ENCODE measurements at places on chromosomes 3 and 15.

DNA sequence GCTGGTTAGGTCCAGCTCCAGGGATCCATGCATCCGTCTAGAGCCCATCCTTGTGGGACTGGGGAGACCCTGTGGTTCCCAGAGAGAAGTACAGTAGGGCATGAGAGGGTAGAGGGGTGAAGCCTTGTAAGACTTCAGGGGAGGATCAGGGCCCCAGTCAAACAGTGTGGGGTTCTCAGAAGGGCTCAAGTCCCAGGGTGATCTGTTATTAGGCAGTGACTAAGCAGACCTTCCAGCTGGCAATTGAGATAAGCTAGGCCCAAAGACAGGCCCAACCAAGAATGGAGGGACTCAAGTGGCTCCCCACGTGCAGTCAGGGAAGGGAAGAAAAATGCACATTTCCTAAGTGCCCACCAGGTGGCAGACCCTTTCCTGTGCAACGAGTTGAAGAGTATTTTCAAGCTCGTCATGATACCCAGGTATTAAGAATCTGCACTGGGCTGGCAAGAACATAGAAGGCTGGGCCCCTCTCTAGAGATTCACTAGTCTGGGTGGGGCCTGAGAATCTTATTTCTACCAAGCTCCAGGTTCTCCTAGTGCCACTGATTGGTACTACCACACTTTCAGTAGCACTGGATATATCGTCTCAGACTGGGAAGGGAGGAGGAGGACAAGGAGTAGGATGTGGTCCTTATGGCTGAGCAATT is 240.8 kb downstream of the NR1D2 start:
- DNase-seq = peak; percentile 8

GRCh38 chr3:8817486-8817885 is 48.1 kb upstream of the OXTR start:
- DNase-seq = no peak

- no peak for DNase-seq
These were observed 27.2 kb downstream of the SEMA6D start for GRCh38 chr15:47744496-47744895.

DNA sequence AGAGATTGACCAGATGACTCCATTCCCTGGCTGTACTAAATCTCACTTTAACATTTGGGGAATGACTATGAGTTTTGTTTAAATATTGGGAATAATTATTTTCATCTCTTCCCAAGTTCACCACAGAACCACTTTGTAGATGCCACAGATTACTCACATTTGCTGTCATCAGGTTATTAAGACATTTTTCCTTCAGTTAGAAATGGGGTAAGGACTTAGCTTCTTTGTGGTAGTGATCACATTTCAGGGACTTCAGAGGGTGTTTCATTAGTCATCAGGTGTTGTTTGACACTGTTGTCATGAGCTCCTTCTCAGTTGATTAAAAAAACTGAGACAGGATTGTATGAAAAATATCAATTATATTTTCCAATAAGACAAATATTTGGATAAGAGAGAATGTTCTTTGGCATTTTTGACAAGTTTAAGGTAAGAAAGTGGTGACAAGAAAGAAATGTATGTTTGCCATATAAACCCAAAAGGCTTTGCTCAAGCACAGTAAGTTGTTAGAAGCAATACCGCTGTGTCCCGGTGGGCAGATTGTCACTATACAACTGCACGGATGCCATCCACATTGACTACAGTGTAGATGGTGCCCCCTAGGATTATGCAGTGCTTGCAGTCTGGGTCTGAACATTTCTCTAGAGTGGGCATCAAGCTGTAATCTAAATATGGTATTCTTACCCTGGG is 22.3 kb downstream of the FBXL2 start:
- no peak for DNase-seq

DNA sequence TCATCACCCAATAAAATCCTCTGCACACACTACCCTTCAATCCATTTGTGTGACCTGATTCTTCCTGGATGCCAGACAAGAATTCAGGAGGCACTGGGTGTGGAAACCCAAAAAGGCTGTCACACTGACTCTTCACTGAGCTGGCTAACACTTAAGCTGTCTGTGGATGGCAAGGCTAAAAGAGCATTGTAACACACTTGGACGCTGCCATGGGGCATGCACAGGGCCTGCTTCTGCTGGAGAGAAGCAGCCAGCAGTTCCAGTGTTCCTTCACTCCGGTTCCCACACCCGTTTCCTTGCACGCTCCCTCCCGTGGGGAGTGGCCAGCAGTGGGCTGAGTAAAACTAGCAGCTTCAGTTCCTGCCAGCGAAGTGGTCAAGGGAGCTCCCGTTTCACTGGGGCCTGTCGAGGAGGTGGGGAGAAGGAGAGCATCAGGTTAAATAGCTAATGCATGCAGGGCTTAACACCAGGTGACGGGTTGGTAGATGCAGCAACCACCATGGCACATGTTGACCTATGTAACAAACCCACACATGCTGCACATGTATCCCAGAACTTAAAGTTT is 737.1 kb downstream of the FHIT start:
- no peak for DNase-seq

- DNase-seq = peak; percentile 27
These were observed 21.7 kb upstream of the TBC1D21 start for GRCh38 chr15:73851689-73852088.

GRCh38 chr3:175185903-175186302 is 326.8 kb downstream of the NAALADL2 start:
- DNase-seq = no peak

DNA sequence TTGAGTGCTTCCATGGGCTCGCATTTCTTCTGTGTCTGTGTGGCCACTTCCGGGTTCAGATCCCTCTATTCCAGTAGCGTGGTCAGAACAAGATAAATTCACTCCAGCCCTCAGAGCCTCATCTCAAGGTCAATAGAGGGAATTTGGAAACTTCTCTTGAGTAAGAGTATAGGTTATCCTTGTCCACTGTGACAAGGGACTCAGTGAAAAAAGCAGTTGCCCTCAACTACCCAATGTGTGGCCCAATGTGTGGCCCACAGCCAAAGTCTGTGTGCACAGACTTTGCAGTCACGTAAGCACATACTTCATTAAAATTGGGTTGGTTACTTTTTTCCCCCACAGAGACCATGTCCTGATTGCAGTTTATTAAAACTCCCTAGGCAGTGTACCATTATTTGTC is 305.6 kb upstream of the SEMA6D start:
- DNase-seq = no peak

DNA sequence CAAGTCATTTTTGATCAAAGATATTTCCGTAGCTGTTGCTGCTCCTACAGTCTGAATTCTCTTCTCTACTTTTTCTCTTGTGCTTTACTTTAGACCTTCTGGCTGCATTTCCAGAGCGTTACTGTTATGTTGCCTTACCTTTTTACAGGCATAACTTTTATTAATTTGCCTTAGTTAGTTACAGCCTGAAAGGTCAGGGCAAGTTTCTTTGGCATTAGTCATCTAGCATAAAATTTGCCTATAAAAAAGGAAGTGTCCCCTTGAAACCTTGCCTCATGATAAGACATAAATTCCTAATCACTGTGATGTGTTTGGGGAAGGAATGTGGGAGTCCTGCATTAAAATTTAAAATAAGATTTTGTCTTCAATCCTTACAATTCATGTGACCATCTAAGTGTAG is 618.5 kb downstream of the NR2F2 start:
- no peak for DNase-seq

- DNase-seq = no peak
These were observed 4.5 kb downstream of the EIF3J start for GRCh38 chr15:44541282-44541958.

- DNase-seq = no peak
These were observed 41.0 kb downstream of the STARD5 start for GRCh38 chr15:81282911-81283310.

DNA sequence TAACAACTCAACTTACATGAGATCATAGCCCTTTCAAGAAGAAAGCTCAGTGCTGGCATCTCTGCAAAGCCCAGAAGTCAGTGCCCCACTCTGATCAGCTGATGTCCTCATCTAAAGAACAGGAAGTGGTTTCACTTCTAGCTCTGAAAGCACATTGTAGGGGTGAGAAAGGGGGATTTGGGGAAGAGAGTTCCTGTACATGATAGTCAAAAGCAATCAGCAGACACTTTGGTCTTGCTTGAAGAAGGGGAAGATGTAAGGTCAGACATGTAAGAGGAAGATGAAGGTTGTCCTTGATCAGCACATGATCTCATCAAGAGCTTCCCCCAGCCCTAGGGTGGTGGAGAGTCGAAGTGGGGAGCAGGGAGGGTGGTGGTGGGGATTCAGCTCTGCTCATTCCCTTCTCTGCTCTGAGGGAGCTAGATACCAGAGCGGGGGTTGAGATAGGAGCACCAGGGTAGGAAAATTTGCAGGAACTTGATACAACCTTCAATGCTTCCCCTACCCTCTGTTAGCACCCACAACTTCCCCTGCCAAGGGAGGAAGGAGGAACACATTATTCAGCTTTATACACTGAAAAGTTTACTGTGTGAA is 76.4 kb upstream of the ETV5 start:
- DNase-seq = no peak

DNA sequence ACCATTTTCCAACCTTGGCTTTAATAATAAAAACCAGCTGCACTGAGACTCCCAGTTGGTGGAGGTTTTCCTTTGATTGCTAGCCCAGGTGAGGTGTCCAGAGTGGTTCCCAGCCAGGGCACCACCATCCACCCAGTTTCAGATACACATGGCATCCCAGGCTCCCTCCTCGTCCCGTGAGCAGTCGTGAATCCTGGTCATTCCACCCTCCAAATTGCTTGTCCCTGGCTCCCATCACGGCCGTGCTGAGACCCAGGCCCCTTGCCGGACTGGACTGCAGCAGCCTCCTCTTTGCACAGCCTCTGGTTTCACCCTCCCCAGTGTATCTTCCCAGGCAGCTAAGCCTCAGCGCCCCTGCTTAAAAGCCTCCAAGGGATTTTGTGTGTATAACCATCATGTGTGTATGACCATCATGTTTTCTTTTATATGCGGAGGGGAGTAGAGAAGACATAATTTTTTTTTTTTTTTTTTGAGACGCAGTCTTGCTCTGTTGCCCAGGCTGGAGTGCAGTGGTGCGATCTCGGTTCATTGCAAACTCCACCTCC is 106.3 kb downstream of the ETFA start:
- DNase-seq = no peak

DNA sequence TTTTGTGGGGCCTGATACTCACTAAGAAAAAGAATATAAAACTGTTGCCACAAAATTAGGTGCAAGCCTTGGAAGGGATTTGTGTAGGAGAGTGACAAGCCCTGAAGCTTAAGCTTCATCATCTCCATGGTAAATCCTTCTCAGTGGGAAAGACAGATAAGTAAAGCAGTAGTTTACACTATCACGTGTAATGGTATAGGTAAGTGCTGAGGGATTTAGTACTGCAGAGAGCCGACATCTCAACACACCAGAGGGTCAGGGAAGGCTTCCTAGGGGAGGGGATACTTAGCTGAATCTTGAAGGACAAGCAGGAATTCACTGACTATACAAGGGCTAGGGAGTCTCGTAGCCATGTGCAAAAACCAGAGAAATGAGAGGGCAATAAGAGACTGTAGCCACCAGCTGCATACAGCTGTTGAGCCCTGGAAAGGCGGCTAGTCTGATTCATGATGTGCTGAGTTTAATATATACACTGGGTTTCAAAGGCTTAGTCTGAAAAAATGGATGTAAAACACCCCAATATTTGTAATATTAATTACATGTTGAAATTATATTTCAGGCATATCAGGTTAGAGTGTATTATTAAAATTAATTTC is 11.1 kb downstream of the SLC24A1 start:
- no peak for DNase-seq

DNA sequence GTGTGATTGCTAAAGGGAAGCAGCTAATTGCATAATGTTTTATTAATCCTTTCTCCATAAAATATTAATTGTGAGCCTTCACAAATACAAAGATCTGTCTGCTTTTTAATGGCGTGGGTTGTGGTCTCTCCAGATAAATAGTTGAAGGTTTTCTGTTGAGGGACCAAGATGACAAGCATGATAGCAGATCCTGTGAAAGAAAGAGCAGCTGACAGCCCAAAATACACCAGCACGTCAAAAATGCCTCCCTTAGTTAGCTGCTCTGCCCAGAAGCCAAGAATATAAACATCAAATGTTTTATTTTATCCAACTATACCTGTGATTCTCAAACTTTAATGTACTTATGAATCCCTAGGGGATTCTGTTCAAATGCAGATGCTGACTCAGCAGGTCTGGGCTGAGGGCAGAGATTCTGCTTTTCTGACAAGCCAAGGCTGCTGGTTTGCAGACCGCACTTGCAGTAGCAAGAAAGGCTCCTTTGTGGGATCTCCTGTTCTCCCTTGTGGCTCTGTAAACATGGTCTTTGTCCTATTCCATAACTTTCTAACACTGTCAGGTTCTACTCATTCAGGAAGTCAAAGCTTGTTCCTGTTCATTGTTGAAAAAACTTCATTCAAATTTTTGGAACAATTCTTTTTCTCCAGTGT is 119.1 kb upstream of the SLC25A36 start:
- DNase-seq = no peak

GRCh38 chr15:73078722-73079121 is 26.5 kb downstream of the NEO1 start:
- DNase-seq = no peak

DNA sequence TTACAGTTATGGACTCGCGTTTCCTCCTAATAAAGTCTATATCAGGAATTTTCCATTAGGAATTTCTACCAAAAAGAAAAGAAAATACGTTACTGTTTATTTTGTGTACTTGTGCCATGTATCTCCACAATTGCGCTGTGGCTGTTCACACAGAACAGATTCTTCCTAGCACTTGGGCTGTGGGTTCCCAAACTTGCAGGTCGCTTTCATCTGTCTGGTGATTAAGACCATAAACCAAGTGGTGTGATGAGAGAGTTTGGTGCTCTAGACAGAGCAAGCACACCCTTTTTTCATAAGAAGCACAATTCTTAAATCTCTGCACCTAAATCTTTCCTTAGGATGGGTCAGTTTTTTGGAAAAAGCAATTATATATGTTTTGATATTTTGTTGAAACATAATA is 203.3 kb downstream of the TP63 start:
- no peak for DNase-seq

DNA sequence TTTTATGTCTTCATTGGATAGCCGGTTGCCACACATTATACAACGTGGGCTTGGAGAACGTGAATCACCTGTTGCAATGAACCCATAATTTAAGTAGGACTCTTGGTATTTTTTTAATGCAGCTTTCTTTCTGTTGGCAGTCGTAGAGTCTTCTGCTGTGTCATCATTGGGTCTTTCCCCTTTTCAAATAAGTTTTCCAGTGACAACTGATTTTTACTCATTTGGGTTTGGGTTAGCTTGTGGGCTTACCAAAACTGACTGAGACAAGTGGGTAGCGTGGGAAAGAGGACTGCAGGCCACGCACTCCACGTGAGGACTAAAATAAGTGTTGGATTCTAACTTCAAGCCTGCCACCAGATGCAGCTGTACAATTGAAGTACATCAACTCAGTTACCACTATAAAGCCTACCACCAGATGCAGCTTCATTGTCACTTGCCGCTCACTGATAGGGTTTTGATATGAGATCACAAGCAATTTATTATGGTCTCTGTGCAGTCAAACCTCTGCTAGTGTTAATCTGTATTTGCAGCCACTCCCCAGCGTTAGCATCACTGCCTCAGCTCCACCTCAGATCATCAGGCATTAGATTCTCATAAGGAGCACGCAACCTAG is 6.4 kb upstream of the CAPN7 start:
- DNase-seq = no peak

- DNase-seq = no peak
These were observed 67.7 kb upstream of the CDV3 start for GRCh38 chr3:133505813-133506212.

Data from activated T-cell treated with anti-CD3 and anti-CD28 coated beads for 48 hours (primary cell).